GDM1 (cell line): ENCODE measurements at places on chromosomes 3 and 15.

GRCh38 chr3:71355862-71356261 lies 227.7 kb downstream of the FOXP1 start:
- DNase-seq: no peak

GRCh38 chr15:33124811-33125210 lies 69.7 kb downstream of the FMN1 start:
- DNase-seq: no peak

DNA sequence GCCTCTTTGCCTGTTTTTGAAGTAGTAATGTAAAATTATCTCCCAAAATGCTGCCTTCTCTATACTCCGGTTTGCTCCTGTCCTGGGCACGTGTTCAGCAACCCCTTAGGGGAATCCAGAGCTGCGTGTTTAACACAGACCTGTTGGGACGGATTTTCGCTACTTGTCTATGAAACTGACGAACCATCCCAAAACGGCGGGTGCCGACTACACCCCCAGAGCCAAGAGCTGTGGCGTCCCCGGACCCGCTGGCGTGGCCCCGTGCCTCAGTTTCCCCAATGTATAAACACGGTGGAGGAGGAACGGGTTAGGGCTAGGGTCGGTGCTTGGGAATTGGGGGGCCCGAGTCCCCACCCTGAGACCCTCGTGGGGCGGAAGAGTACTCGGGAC lies 473 bp downstream of the FHIT start:
- DNase-seq: no peak

GRCh38 chr3:143267989-143268388 lies 148.4 kb downstream of the CHST2 start:
- DNase-seq: no peak

- no peak for DNase-seq
Measured at GRCh38 chr3:40719660-40720287, 195.0 kb downstream of the ZNF621 start.

GRCh38 chr3:184914628-184915027 lies 102.7 kb downstream of the VPS8 start:
- DNase-seq: no peak

- no peak for DNase-seq
Measured at GRCh38 chr3:124486324-124486723, 243.9 kb upstream of the UMPS start.
